ENCODE measurements at places on chromosomes 1 and 21. TPM values are rescaled to one million over a fixed set of nuclear protein-coding genes. Genes with fewer than 3 reads are reported as not detected.

The C1orf53 gene
- total RNA-seq: 11.8 TPM

The SERINC2 gene
- total RNA-seq: 79.6 TPM

The PRKAA2 gene
- 1.1 TPM for total RNA-seq

The LRRC38 gene
- total RNA-seq: 0.45 TPM

The OR14A16 gene
- total RNA-seq: not detected

The RHEX gene
- 1.2 TPM for total RNA-seq

The OR2T29 gene
- 1.1 TPM for total RNA-seq

The FCER1G gene
- 4.6 TPM for total RNA-seq

The GSTM5 gene
- total RNA-seq: 0.38 TPM

The FAM177B gene
- not detected for total RNA-seq

The CRABP2 gene
- 46.3 TPM for total RNA-seq

The ETV3L gene
- total RNA-seq: not detected

The OSCP1 gene
- total RNA-seq: 15.4 TPM

The FYB2 gene
- not detected for total RNA-seq

GRCh38 chr1:209227941-209228340 is 355.6 kb upstream of the CAMK1G start:
- DNase-seq: no peak
- no peak overlapping the region for H3K4me3 ChIP-seq
- no peak overlapping the region for H3K27ac ChIP-seq

DNA sequence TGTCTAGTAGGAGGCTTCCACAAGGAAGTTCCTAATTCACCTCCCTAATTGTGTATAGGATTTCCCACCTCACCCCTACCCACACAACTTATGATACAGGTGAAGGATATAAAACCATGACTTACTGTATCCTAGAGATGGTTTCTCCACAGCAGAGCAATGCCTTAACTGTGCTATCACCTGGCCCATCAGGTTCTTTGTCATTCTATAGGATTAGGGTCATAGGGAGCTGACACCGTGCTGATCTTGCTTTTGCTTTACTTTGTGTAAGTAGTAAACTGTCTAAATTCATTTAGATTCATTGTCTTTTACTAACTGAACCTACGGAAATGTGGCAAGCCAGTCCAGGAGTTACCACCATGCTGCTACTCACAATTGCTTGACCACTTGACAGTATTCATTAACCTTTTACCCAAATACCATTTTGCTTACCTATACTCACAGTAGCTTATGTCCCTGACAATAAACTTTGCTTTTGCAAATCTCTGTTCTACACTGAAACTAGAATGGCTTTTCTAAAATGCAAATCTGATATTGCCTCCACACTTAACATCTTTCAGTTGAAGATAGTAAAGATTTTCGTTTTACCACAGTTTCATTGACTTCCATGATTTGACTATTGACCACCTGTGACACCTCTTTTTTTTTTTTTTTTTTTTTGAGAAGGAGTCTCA is 147.6 kb downstream of the IFI44 start:
- no peak overlapping the region for H3K4me3 ChIP-seq
- H3K27ac ChIP-seq: no peak overlapping the region
- H3K36me3 ChIP-seq: no peaks in the 10 kb centered on the region
- DNase-seq: no peak

DNA sequence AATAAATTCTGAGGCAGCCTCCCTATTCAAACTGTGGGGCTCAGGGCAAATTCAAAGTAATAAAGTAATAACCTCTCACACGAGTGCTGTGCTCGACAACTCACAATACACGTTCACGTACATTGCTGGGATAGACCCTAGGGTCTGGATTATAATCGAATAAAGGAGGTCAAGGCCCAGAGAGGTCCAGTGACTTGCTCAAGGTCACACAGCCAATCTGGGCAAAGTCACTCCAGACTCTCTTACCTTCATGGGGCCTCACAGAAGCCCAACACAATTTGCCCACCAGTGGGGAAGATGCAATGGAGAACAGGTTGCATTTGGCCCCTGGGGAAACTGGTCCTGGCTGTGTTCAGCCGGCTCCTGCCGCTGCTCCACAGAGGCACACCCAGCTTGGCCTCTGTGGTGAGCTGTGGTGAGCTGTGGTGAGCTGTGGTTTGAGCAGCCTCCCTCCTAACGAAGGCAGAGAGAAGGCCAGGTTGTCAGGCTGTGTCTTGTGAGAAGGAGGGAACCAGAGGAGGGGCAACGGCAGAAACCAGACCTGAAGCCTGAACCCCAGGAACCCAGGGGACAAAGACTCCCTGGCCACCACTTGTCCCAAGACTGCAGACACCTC is 35.1 kb downstream of the NUAK2 start:
- H3K27ac ChIP-seq: no peak overlapping the region
- no peak overlapping the region for H3K4me3 ChIP-seq
- H3K27me3 ChIP-seq: no peaks in the 10 kb centered on the region

GRCh38 chr1:212007886-212008285 is 27.5 kb downstream of the INTS7 start:
- H3K27ac ChIP-seq: no peak overlapping the region
- H3K27me3 ChIP-seq: no peaks in the 10 kb centered on the region
- H3K4me3 ChIP-seq: no peak overlapping the region
- H3K4me1 ChIP-seq: no peaks in the 10 kb centered on the region

GRCh38 chr1:200901796-200902444 is 7.2 kb downstream of the INAVA start:
- H3K27me3 ChIP-seq: no peaks in the 10 kb centered on the region
- no peak overlapping the region for H3K4me3 ChIP-seq
- peaks cover 29% of the 10 kb centered on the region for H3K36me3 ChIP-seq
- no peak for DNase-seq

GRCh38 chr1:149883598-149884247 is 15.6 kb upstream of the BOLA1 start:
- H3K27ac ChIP-seq: no peak overlapping the region
- no peaks in the 10 kb centered on the region for H3K36me3 ChIP-seq
- H3K27me3 ChIP-seq: no peaks in the 10 kb centered on the region
- peak overlapping the region; percentile 85 for H3K4me3 ChIP-seq
- peaks cover 25% of the 10 kb centered on the region for H3K4me1 ChIP-seq
- DNase-seq: no peak

DNA sequence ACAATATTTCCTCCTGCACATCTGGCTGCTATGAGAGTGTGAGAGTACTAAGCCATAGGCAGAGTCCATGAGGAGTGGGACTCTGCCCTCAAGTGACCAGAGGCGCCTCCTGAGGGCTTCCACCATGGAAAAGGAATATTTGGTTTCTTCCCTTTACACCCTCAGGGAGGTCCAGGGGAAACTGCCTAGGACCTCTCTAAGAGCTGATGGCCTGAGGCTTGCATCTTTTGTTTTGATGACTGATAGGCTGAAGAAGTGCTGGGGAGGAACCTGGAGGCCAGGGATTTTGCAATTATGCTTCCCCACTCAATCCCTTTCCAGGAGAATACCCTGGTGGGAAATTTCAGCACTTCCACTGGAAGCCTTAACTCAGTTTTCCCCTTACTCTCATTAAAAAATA is 111.0 kb downstream of the PBX1 start:
- H3K4me1 ChIP-seq: peaks cover 18% of the 10 kb centered on the region
- no peaks in the 10 kb centered on the region for H3K27me3 ChIP-seq
- no peaks in the 10 kb centered on the region for H3K36me3 ChIP-seq
- H3K27ac ChIP-seq: no peak overlapping the region

DNA sequence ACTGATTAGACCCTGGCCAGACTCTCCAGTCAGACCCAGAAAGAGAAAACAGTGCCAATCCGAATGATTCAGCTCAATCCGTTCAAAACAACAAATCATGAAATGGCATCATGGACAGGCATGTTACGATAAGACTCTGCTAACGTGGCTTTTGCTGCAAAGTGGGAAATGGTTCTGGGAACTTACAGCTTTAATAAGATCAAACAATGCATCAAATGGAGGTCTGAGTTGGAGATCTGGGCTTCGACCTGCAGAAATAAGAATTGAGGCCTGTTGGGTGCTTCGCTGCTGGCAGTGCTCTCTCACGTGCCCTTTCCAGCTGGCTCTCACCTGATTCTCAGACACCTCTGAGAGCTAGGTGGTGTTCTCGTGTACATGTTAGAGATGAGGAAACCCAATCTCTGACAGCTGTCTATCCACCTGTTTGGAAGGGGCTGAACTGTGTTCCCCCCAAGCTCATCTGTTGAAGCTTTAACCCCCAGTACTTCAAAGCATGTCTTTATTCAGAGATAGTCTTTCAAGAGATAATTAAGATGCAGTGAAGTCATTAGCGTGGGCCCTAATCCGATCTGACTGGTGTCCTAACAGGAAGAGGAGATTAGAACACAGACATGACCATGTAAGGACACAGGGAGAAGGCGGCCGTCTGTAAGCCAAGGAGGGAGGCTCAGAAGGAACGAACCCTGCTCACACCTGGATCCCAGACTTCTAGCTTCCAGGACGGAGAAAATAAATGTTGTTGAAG is 45.5 kb upstream of the ETS2 start:
- H3K27me3 ChIP-seq: no peaks in the 10 kb centered on the region
- no peak for DNase-seq
- no peak overlapping the region for H3K27ac ChIP-seq
- no peak overlapping the region for H3K4me3 ChIP-seq

- no peak overlapping the region for H3K4me3 ChIP-seq
- H3K27me3 ChIP-seq: peaks cover 19% of the 10 kb centered on the region
- no peaks in the 10 kb centered on the region for H3K4me1 ChIP-seq
- no peaks in the 10 kb centered on the region for H3K36me3 ChIP-seq
Observed at GRCh38 chr1:169680377-169681019, 30.9 kb downstream of the SELL start.

DNA sequence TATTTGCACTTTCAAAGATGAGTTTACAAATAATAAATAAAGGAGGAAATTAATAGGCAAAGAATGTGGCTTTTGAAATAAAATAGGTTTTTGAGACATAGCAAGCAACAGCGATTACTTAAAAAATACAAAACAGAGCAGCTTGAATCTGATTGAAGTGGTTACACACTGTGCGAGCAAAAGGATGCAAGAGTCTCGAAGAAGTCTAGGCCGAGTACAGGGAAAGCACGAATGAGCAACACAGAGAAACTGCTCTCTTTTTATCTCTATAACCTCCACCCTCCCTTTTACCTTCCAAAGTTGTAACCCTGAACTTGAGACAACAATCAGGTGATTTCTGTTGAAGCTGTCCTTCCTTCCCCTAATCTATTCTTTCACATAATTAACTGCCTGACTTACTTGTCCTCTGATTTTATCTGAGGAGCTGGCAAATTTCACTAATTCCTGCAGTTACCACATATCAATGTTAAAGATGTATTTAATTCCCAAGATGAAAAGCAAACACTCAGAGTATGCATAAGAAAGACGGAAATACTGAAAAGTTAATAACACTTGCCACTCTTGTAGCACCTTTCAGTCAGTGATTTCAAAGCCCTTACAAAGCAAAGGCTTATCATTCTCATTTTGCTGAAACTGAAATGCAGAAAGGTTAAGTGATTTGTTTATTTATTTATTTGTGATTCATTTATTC is 1030.1 kb downstream of the ADGRL2 start:
- no peak overlapping the region for H3K27ac ChIP-seq
- no peaks in the 10 kb centered on the region for H3K36me3 ChIP-seq

DNA sequence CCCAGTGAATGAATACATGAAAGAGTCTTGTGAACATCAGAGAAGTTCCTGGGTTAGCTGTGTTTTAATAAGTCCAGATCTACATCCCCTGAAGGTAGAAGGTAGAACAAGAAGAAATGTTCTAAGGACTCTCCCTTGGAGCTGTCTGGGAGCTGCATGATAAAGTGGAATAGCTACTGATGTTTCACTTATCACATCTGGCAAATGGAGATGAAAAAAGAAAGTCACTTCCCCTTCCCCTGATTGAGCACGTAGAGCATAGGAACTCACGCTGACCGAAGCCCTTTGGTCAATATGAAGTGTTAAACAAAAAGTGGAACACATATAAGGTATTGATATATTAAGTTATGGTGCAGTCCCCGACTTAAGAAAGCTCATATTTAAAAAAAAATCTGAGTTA is 53.2 kb upstream of the PARP1 start:
- DNase-seq: no peak
- no peaks in the 10 kb centered on the region for H3K36me3 ChIP-seq
- peaks cover 13% of the 10 kb centered on the region for H3K27me3 ChIP-seq

GRCh38 chr1:33098371-33098770 is 17.4 kb downstream of the AZIN2 start:
- H3K36me3 ChIP-seq: no peaks in the 10 kb centered on the region
- H3K4me3 ChIP-seq: no peak overlapping the region

- H3K27ac ChIP-seq: no peak overlapping the region
- no peak for DNase-seq
- no peaks in the 10 kb centered on the region for H3K27me3 ChIP-seq
- H3K4me3 ChIP-seq: no peak overlapping the region
- no peaks in the 10 kb centered on the region for H3K4me1 ChIP-seq
Observed at GRCh38 chr1:90973897-90974798, 47.7 kb downstream of the ZNF644 start.

DNA sequence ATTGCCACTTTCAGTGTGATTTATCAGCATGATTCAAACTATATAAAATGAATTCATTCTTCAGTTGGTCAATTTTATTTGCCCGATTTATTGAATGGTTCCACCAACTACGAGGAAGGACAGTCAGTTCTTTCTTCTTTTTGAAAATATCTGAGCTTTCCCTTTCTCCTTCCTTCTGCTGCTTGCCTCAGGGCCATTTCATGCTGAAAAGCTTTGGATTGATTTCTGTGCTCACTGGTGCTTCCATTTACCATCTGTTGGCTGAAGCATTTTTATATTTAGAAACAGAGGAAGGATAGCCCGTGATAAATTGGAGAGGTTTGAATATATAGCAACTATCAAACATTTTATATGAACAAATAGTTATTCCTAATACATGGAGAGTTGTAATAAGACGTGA is 68.9 kb upstream of the ADAMTS5 start:
- H3K27ac ChIP-seq: no peak overlapping the region
- no peaks in the 10 kb centered on the region for H3K36me3 ChIP-seq
- DNase-seq: no peak
- no peaks in the 10 kb centered on the region for H3K4me1 ChIP-seq

- no peak for DNase-seq
- H3K27me3 ChIP-seq: no peaks in the 10 kb centered on the region
- peaks cover 24% of the 10 kb centered on the region for H3K4me1 ChIP-seq
- H3K36me3 ChIP-seq: no peaks in the 10 kb centered on the region
Observed at GRCh38 chr1:59018860-59019259, 235.0 kb upstream of the JUN start.

DNA sequence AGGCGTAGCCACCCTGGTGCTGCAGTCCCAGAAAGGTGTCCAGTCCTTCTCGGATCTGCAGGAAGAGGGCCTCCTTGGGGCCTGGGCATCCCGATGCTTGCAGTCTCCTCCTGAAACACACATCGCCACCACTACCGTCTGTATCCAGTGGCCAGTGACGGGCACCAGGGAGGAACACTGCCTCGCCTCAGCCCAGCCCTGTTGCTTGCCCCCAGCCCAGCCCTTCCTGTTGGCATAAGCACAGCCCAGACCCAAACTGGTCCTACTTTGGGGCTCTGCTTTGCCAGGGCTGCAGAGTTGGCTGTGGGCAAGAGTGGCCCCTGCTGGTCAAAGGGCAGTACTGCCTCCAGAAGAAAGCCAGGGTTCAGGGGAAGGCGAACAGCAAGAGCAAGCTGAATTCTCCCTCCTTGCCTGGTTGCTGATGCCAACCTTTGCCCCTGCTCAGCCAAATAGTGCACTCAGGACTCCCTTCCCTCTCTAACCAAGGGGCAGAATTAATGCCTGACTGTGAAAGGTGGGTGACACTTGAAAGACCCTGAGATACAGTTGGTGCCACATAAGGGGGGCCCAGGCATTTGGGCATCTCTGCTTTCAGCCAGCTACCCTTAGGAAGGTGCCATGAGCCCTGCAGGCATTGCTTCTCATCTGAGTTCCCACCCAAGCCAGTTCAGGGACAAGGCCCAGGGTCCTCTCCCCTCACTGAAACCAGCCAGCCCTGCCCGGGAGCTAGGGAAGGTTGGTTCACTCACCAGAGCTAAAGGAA is 11.1 kb upstream of the ARHGEF2 start:
- H3K4me3 ChIP-seq: peak overlapping the region; percentile 38
- DNase-seq: no peak
- no peak overlapping the region for H3K27ac ChIP-seq
- no peaks in the 10 kb centered on the region for H3K27me3 ChIP-seq
- H3K36me3 ChIP-seq: no peaks in the 10 kb centered on the region
- H3K4me1 ChIP-seq: peaks cover 12% of the 10 kb centered on the region

All from suprapubic skin (tissue), 4 donors.